ENCODE measurements at places on chromosomes 5 and 9. TPM values are rescaled to one million over a fixed set of nuclear protein-coding genes. Genes with fewer than 3 reads are reported as not detected.

Gene CDX1
- total RNA-seq, result not detected

Gene CFAP90
- total RNA-seq, result 0.70 TPM

Gene MEIKIN
- total RNA-seq, result not detected

Gene ELOVL7
- total RNA-seq, result 12.1 TPM

Gene SMIM33
- not detected for total RNA-seq

All from A549 treated with Hydrocortisone at 1 μM for 4 hours (cell line).